ENCODE measurements at places on chromosomes 12 and 14. TPM values are rescaled to one million over a fixed set of nuclear protein-coding genes. Genes with fewer than 3 reads are reported as not detected.

Gene UTP20
- 15.9 TPM for total RNA-seq

Gene GZMH
- total RNA-seq = 1.9 TPM

Gene OR6C2
- total RNA-seq = not detected

Gene FANCM
- 15.6 TPM for total RNA-seq

Gene OTOGL
- not detected for total RNA-seq

Gene BEST3
- not detected for total RNA-seq

Gene SLC17A8
- total RNA-seq = not detected

Gene FGF23
- total RNA-seq = not detected

Gene BATF
- total RNA-seq = 41.0 TPM

- no peak overlapping the region for H3K27ac ChIP-seq
- no peaks in the 10 kb centered on the region for H3K27me3 ChIP-seq
- no peak overlapping the region for H3K4me3 ChIP-seq
- no peaks in the 10 kb centered on the region for H3K4me1 ChIP-seq
- H3K36me3 ChIP-seq = no peaks in the 10 kb centered on the region
- no peak for DNase-seq
These were observed 141.0 kb upstream of the OVCH1 start for GRCh38 chr12:29638528-29638927.

GRCh38 chr14:82419933-82420332, 886.3 kb upstream of the SEL1L start:
- no peak overlapping the region for H3K4me3 ChIP-seq
- DNase-seq = no peak
- no peaks in the 10 kb centered on the region for H3K4me1 ChIP-seq
- no peaks in the 10 kb centered on the region for H3K27me3 ChIP-seq

DNA sequence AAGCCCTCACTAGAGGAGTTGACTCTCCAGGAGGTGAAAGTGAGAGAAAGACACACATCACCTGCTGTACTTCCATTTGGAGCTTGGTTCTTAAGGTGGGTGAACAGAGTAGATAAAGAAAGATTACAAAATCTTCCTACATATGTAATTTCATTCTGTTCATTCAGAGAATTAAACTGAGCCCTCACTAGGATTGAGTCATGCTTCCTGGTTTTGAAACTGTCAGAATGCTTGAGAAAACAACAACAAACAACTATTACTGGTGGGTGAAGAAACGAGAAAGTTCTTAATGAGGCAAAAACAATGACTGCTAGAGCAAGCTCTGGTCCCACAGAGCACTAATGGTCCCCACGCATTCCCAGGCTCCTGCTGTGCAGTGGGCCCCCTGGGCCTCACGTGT, 841.7 kb downstream of the VRK1 start:
- peak overlapping the region; percentile 37 for H3K27ac ChIP-seq
- H3K4me1 ChIP-seq = peaks cover 65% of the 10 kb centered on the region
- H3K4me3 ChIP-seq = no peak overlapping the region
- peaks cover 10% of the 10 kb centered on the region for H3K36me3 ChIP-seq
- no peaks in the 10 kb centered on the region for H3K27me3 ChIP-seq

- no peaks in the 10 kb centered on the region for H3K4me1 ChIP-seq
- DNase-seq = no peak
- H3K4me3 ChIP-seq = no peak overlapping the region
- peaks cover 8% of the 10 kb centered on the region for H3K36me3 ChIP-seq
These were observed 225.5 kb downstream of the CCDC91 start for GRCh38 chr12:28415755-28416154.

GRCh38 chr14:25049568-25050268, at the start of gene STXBP6:
TSS of gene STXBP6 (minus strand) at chr14:25050147. CDS start at chr14:24974818, 75,329 bp downstream.
- H3K36me3 ChIP-seq = peaks cover 2% of the 10 kb centered on the region
- no peak for DNase-seq
- no peak within 1 kb of the TSS for H3K27ac ChIP-seq

GRCh38 chr12:109065154-109065852, 12.9 kb downstream of the USP30 start:
- H3K4me1 ChIP-seq = no peaks in the 10 kb centered on the region
- H3K27me3 ChIP-seq = no peaks in the 10 kb centered on the region
- no peak overlapping the region for H3K27ac ChIP-seq
- no peaks in the 10 kb centered on the region for H3K36me3 ChIP-seq

GRCh38 chr12:76007640-76008039, 23.9 kb downstream of the PHLDA1 start:
- H3K4me3 ChIP-seq = no peak overlapping the region
- no peak overlapping the region for H3K27ac ChIP-seq
- no peaks in the 10 kb centered on the region for H3K4me1 ChIP-seq
- no peak for DNase-seq
- peaks cover 2% of the 10 kb centered on the region for H3K27me3 ChIP-seq
- H3K36me3 ChIP-seq = peaks cover 2% of the 10 kb centered on the region

DNA sequence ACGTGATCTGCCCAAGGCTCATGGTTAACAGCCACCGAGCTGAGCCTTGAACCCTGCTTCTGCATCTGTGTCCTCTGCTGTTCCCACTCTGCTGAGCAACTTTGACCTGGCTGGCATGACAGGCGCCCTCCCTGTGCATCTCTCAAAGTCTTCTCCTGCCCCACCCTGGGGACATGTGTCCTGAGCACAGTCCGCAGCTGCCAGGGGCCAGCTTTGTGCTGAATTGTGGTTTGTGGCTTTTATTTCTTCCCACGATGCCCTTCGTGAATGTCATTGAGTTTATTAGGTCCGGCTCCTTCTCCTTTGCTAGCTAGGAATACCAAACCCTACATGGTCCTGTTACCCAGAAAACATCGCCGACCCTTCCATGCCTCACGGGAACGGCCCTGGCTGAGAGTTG, 161.0 kb downstream of the TSPAN9 start:
- no peaks in the 10 kb centered on the region for H3K27me3 ChIP-seq
- H3K4me1 ChIP-seq = no peaks in the 10 kb centered on the region
- H3K27ac ChIP-seq = no peak overlapping the region
- no peaks in the 10 kb centered on the region for H3K36me3 ChIP-seq

DNA sequence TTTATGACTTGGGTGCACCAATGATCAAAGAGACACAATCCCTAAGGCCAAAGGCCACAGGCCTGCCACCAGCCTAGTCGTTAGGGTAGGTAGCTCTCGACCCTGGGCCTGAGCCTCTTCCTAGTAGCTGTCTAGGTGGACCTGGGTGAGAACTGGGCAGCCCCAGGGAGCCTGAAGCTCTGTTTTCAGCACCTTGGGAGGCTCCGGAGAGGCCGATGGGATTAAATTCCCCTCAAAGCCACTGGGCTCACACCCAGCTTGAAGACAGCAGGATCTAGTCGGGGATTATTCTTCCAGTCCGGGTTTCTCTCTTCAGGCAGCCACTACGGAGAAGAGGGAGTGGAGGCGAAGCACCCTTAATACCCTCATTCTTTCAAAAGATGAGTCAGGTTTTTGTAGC, 79.8 kb downstream of the TMEM260 start:
- H3K27me3 ChIP-seq = no peaks in the 10 kb centered on the region
- H3K36me3 ChIP-seq = no peaks in the 10 kb centered on the region
- DNase-seq = no peak
- H3K27ac ChIP-seq = no peak overlapping the region
- no peak overlapping the region for H3K4me3 ChIP-seq

DNA sequence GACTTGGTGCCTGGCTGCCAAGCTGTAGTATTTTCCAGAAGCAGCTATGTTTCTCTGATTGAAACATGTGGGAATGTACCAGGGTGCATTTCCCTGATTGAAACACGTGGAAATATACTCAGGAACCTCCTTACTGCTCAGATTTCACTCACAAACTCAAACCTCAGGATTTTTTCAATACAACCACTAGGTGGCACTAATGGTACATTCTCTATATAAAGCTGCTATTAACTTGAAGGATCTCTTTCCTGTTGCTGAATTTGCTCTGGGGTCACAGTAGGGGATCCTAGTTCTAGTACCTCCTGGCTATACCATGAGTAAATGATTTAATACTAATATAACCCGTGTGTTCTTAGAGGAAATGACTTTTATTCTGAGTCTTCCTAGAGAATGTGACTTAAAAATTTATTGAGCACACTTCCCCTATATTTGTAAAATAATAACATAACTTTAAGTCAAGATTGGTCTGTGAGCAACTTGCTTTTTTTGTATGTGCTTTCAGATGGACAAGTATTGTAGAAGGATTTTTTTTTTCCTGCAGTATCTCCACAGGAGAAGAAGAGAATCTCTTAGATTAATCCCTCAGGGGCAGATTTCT, 173.8 kb upstream of the MIS18BP1 start:
- H3K36me3 ChIP-seq = no peaks in the 10 kb centered on the region
- peak; percentile 8 for DNase-seq
- H3K4me3 ChIP-seq = no peak overlapping the region
- H3K27ac ChIP-seq = no peak overlapping the region
- no peaks in the 10 kb centered on the region for H3K27me3 ChIP-seq

DNA sequence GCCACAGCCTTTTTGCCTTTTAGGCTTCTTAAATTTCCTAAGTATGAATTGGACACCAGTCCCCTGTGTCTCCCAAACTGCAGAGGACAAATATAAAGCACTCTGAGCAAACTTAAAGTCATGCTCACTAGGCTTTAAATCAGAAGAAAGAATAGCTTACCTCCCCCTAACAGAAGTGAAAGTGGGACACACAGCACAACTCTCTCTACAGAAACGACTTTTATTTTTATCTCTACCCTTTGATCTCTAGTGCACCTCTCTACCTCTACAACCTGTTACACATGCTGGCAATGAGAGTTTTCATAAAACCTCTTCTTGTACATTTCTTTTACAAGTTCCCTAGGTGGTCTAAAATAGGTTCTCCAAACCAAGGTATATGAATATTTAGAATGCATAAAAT, 19.7 kb downstream of the IAPP start:
- no peak overlapping the region for H3K27ac ChIP-seq
- peaks cover 16% of the 10 kb centered on the region for H3K27me3 ChIP-seq
- H3K36me3 ChIP-seq = no peaks in the 10 kb centered on the region
- H3K4me3 ChIP-seq = no peak overlapping the region

DNA sequence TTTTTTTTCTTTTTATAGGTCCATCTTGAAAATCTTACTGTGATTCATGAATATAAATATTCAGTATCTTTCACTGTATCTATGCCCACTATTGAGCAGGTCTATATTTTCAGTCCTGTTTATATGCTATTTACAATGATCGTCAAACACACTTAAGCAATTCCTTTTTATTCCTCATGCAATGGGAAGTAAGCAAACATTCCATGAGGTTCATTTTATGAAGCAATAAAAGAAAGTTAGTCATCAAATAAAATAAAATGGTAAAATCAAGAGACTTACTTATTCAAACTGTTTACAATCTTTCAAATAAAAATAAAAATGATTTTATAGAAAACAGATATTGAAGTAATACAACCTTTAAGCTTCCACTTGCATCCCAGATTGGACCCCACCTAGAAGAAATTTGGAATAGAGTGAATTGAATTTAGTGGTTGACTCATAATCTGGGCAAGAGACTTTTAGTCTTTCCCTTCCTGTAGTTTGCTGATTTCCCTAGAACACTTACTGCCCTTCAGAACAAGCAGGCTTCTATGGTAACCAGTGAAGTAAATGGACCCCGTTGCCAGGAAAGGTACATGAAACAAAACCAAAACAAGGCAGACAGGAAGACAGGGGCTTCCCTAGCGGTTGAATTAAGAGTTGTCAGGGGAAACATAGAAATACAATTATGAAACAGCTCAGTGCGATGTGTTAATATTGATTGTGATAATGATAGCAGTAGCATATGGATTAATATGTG, 241.0 kb upstream of the ATP2B1 start:
- H3K27ac ChIP-seq = no peak overlapping the region
- H3K27me3 ChIP-seq = no peaks in the 10 kb centered on the region
- H3K36me3 ChIP-seq = no peaks in the 10 kb centered on the region
- H3K4me1 ChIP-seq = peaks cover 15% of the 10 kb centered on the region
- peak; percentile 64 for DNase-seq

GRCh38 chr12:79114896-79115295, 250.3 kb downstream of the SYT1 start:
- no peaks in the 10 kb centered on the region for H3K4me1 ChIP-seq
- H3K27me3 ChIP-seq = no peaks in the 10 kb centered on the region

DNA sequence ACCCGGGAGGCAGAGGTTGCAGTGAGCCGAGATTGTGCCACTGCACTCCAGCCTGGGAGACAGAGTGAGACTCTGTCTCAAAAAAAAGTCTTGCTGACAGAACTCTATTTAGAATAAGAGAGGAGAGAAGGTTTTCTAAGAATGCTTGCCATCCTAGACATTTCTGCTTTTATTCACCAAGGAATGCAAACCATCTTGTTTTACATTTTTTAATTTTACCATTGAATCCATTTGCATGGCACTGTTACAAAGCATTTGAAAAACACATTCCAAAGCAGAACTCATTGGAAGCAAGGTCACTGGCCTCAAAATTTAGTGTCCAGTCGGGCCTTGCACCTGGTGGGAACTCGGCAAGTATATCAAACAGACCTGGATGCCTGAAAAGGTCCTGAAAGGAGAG, 44.2 kb upstream of the RASSF3 start:
- H3K27me3 ChIP-seq = no peaks in the 10 kb centered on the region
- H3K4me1 ChIP-seq = peaks cover 21% of the 10 kb centered on the region
- no peak overlapping the region for H3K4me3 ChIP-seq

Data from activated CD4-positive, alpha-beta T cell treated with anti-CD3 and anti-CD28 coated beads, Interleukin-2, amount 10 ng/mL, durations not matched to agents 7 days and 5 days (primary cell).